ENCODE measurements at places on chromosomes 5 and 9.

DNA sequence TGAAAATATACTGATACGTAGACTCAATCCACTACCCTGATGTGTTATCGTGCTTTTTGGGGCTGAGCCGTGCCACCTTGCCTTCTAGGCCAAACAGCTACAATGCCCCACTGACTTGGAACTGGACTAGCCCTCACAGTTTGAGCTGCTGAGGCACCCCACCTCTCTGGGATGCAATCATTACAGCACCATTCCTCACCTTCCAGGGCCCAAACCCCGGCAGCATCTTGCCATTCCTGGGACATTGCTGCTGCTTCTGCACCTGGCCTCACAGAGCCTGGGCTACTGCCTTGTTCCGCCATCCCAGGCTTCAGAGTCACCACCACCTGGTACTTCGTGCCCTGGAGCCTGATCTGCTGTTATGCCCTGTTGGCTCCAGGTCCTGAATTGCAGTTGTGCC lies 89.5 kb upstream of the SNCAIP start:
- no peak for DNase-seq

GRCh38 chr9:70588381-70588780 lies 173.9 kb upstream of the KLF9 start:
- DNase-seq: no peak

- no peak for DNase-seq
Measured at GRCh38 chr9:127014910-127015540, 100.4 kb downstream of the RALGPS1 start.

GRCh38 chr5:8826508-8826907 lies 719.4 kb downstream of the SEMA5A start:
- no peak for DNase-seq

GRCh38 chr9:126723807-126724172 lies 81.0 kb upstream of the ZBTB43 start:
- DNase-seq: no peak

DNA sequence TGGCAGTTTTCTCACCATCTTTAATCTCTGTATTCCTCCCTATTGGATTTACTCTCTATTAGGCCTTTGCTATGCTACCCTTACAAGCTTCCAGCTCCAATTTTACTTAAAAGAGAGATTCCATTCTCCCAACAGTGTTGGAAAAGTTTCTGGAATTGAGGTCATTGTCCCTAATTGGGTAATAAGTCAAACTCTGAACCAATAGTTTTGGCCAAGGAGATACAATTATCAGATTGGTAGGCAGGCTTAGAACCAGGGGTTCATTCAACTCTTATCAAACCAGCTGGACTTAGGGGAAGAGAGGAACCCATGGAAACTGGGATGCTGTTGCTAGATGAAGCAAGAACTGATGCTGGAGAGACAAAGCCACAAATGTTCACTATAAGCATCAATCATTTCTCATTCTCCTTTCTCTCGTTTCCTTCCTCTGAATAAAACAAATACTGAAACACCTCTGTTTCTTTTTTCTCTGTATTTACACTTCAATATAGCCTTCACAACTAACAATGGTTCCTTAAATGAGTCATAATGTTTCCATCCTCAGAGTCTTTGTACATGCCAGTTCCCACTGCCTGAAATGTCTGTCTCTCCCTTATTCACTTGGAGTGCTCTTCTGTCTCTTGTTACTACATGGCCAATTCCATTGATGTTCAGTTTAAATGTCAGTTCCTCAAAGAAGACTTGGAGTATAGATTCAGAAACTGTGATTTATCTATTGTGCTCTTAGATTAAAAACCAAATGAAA lies 587.3 kb downstream of the GABRG2 start:
- DNase-seq: no peak

DNA sequence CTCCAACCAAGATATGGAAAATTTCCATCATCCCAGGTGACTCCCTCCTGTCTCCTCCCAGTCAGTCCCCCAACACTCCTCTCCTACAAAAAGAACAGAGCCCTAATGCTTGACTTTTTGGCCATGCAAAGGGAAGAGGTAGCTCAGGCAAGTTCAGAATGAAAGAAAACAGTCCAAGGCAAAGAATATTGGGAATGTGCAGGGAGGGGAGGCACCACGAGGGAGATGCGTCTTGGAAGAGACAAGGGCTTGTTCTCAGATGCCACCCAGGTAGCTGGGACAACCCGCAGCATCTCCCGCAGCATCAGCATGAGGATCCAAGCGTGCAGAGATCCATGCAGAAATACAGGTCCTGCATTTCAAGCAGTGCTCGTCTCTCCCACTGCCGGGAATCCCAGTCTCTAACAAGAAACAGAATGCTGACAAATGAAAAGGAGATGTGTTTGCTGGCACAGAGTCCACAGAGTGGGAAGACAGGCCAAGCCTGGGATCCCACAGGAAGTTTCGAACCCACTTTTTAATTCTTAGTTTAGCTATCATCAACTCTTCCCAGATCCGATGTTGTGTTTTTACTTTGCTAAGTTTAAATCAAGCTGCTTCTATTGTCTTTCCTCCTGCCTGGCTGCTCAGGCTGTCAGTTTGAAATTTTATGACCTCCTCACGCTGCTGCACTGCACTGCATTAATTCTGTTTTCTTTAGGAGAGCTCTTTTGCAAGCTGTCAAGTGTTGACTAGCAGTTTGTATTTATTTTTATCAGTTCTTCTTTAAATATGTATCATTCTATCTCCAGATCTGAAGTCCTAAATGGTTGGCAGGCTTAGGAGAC lies 86.8 kb upstream of the OSMR start:
- no peak for DNase-seq

DNA sequence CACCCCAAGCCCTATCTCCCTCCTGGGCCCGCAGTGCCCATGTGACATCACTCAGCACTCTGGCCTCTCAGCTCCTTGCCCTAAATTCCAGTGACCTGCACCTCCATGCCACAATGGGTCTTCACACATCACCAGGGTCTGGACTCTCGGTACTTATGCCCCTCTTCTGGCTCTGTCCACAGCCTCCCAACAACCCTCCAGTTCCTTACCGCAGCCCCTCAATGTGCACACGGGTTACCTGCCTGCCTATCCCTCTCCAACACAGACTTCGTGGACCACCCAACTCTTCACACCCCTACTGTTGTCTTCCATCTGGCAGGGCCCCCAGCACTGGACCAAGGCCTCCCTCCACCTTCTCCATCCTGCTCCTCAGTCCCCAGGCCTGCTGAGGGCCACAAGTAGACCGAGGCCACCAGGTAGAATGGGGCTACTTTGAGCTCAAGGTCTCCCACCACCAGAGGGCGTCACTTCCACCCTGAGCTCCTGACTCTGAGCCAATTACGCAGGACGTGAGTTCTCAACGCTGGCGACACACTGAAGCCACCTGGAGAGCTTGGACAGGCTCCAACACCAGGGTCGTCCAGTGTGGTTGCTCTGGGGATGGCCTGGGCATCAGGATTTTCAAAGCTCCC lies 172.1 kb downstream of the GABBR2 start:
- DNase-seq: no peak

DNA sequence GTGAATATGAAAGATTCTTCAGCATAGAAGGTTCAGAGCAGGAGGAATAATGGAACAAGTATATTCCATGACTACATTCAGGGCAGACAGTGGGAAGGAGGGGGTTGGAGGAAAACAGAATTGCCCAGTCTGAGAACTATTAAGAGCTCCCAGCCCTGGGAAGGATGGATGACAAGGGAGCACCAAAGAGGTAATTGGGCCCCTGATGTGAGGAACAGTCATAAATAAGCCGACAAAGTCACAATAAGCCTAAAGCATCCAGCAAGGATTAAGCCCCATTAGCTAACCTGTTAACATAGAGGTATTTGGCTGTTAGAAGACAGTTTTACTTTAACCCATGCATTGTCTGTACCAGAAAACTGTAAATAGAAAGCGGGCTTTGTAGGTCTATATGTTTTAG lies 348.7 kb upstream of the SEMA6A start:
- DNase-seq: no peak

DNA sequence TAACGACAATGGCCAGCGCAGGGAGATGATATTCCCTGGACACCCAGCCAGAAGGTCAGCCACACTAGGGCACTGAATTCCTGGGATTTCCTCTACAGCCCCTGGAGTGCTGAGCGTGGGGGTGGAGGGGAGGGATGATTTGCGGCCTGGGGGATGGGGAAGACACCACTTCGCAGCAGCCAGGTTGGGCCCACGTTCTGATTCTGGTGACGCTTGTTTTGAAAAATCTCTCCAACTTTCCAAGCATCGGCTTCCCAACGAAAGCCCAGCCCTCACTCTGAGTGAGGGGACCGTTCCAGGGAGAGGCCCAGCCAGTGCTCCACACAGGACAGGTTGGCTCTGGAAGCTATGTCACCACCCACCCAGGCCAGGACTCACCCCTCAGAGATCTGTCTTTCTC lies 5.4 kb downstream of the GFPT2 start:
- no peak for DNase-seq

DNA sequence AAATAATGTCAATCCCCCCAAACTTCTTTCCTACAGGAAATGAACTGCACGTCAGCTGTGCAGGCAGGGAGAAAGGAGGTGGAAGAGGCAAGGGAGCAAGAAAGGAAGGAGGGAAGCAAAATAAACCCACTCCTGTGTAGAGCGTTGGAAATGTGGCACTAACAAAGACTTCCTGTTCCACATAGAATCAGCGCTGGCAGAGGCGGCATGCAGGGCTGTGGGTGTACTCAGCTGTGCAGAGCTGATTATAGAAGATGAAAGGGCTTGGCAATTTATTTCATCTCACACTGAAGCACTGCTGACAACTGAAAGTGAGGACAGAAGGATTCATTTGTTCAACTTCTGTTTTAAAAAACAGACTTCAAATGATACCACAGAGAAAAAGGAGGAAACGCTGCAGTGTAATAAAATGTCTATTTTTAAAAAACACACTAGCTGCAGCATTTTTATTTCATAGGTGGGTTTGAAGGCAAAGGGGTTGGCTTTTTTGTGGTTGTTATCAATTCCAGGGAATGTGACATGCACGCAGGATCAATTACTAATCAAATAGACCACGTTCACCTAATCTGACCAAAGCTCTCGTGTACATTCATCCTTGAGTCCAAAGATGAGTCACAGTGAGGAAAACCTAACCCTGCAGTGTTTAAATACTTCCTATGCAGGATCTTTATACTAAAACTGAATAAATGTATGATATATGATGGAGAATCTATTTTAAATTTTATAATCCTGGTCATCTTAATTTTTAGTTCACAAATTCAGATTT lies 583.5 kb downstream of the ZNF608 start:
- DNase-seq: peak; percentile 32
